ENCODE measurements at places on chromosomes 2 and 18. TPM values are rescaled to one million over a fixed set of nuclear protein-coding genes. Genes with fewer than 3 reads are reported as not detected.

The NEB gene
- total RNA-seq = 0.24 TPM

The CTAGE1 gene
- 0.02 TPM for total RNA-seq

The ERMN gene
- not detected for total RNA-seq

The ZNF804A gene
- 0.06 TPM for total RNA-seq

The MYL12B gene
- total RNA-seq = 475 TPM

The PMAIP1 gene
- total RNA-seq = 2.1 TPM

The VWC2L gene
- total RNA-seq = not detected

The MATN3 gene
- 19.2 TPM for total RNA-seq

The REG3A gene
- not detected for total RNA-seq

The LOXL3 gene
- total RNA-seq = 0.39 TPM

The MC4R gene
- not detected for total RNA-seq

The SERPINB5 gene
- total RNA-seq = not detected

- H3K4me3 ChIP-seq = no peak overlapping the region
- H3K4me1 ChIP-seq = peaks cover 40% of the 10 kb centered on the region
- H3K27ac ChIP-seq = peak overlapping the region; percentile 12
These were observed 5.4 kb upstream of the CRYGC start for GRCh38 chr2:208134928-208135586.

GRCh38 chr2:53058526-53058925 is 709.1 kb upstream of the CHAC2 start:
- no peak overlapping the region for H3K27ac ChIP-seq
- DNase-seq = no peak
- no peaks in the 10 kb centered on the region for H3K27me3 ChIP-seq
- no peaks in the 10 kb centered on the region for H3K4me1 ChIP-seq
- no peaks in the 10 kb centered on the region for H3K36me3 ChIP-seq

GRCh38 chr18:47174545-47175116 is 1.5 kb downstream of the IER3IP1 start:
- H3K27me3 ChIP-seq = 0 out of 3 replicates have a peak, but pooled peaks cover 2% of the 10 kb centered on the region
- peak overlapping the region; percentile 85 for H3K4me3 ChIP-seq
- peaks cover 30% of the 10 kb centered on the region for H3K4me1 ChIP-seq
- H3K36me3 ChIP-seq = peaks cover 1% of the 10 kb centered on the region

DNA sequence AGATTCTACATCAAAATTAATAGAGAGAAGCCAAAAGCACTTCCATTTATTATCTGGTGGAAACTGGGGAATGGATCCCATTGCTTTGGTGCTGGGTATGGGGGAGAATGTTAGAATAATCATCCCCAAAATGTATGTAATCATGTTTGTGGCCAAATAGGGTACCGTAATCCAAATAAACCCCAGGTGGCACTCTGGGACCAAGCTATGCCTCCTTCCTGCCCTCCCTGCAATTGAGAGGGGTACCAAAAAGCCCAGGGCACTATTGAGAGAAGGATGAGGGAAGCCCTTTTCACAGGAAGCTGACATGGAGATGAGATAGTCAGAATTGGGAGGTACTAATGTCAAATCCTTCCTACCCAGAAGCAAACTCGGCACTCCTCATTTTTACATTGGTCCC is 85.7 kb upstream of the NRP2 start:
- DNase-seq = no peak
- H3K36me3 ChIP-seq = no peaks in the 10 kb centered on the region
- H3K4me1 ChIP-seq = no peaks in the 10 kb centered on the region
- no peaks in the 10 kb centered on the region for H3K27me3 ChIP-seq

DNA sequence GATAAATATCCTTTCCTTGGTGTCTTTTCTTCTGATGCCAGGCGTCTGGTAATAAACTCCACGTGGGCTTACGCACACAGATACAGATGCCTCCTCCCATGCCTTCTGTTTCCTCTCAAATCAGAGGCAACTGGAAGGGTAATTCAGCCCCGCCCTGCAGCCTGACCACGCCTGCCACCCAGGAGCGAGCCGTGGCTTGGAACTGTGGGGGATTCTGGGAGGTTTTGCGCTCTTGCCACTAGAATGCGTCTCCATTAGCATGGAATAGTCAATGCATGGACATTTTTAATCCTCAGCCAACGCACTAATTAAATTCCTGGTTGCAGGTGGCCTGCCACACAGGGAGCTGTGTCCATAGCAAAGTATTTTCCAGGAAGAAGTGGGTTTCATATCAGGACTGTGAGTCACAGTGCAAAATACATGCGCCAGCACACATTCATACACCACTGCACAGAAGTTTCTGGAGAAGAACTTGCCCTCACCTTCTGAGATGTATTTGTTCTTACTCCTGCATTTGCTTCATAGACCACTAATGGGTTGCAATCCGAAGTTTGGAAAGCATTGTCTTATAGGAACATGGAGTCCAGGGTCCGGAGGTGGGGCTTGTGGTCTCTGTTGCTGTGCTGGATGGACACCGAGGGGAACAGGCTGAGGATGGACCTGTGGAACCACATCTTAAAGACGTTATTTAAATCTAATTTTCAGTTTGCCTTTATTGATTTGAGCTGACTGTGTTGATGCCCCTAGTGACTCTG is 151.4 kb downstream of the LDLRAD4 start:
- no peak overlapping the region for H3K4me3 ChIP-seq
- DNase-seq = no peak
- H3K27me3 ChIP-seq = no peaks in the 10 kb centered on the region
- H3K36me3 ChIP-seq = no peaks in the 10 kb centered on the region
- H3K4me1 ChIP-seq = peaks cover 15% of the 10 kb centered on the region

DNA sequence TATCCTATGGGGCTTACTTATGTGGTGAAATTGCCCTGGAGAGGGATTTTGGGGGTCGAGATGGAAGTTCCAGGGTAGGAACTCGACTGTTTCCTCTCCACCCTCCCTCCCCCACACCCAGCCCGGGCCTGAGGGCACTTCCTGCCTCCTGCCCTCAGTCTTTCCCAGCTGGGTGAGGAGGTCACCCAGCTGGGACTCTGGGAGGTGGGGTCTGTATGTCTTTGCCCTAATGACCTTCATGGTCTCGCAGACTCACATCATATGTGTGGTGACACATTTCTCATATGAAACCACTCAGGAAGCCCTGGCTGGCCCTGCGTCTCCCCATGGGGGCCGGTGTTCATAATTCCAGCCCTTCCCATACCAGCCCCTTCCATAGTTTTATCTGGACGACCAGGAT is 12.4 kb downstream of the ATOH8 start:
- no peak for DNase-seq
- no peak overlapping the region for H3K4me3 ChIP-seq
- H3K27me3 ChIP-seq = no peaks in the 10 kb centered on the region
- H3K4me1 ChIP-seq = peaks cover 62% of the 10 kb centered on the region
- H3K36me3 ChIP-seq = no peaks in the 10 kb centered on the region
- no peak overlapping the region for H3K27ac ChIP-seq

DNA sequence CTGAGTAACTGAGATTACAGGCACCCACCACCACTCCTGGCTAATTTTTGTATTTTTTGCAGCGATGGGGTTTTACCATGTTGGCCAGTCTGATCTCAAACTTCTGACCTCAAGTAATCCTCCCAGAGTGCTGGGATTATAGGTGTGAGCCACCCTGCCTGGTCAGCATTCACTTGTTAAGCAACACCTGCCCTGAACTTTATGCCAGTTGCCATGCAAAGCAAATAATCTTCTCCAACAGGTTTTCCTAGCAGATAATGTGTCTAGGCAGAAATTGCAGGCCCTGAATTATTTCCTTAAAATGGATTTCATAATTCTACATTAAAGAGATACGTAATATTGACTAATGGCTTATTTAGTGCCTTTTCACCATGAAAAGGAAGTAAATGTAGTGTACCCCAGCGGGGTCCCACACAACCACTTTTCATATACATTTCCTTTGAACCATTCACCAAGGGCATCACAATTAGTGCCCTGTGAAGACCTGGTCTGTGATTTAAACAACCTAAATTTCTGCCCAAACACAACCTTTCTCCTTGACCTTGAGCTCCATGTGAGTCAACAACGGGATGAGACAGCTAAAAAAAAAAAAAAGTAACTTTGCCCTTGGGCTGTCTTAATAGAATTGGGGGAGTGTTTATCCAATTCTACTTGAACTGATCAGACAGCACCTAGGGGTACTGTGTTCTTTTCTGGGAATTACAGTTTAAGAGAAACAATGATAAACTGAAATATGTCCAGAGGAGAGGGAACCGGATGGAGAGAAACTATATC is 41.6 kb downstream of the EEF1B2 start:
- H3K27ac ChIP-seq = no peak overlapping the region
- H3K4me1 ChIP-seq = peaks cover 7% of the 10 kb centered on the region
- peaks cover 21% of the 10 kb centered on the region for H3K27me3 ChIP-seq
- DNase-seq = no peak

DNA sequence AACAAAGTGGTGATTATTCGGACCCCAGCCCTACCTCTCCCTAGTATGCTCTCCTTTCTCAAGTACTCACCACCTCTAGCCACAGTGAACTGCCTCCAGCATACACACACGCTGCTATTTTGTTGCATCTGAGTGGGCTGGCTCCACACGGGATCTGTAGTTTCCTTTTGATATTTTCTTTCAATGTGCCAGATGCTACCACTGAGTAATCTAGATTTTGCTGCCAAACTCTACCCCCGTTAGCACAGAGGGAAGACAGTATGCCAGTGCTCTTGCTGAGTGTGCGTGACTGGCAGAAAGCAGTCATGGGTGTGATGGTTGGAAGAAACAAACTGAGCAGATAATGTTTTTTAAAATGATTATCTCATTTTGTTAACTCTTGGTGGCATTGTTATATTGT is 11.6 kb downstream of the CFLAR start:
- DNase-seq = no peak
- H3K4me1 ChIP-seq = peaks cover 70% of the 10 kb centered on the region
- no peak overlapping the region for H3K4me3 ChIP-seq
- no peaks in the 10 kb centered on the region for H3K27me3 ChIP-seq

DNA sequence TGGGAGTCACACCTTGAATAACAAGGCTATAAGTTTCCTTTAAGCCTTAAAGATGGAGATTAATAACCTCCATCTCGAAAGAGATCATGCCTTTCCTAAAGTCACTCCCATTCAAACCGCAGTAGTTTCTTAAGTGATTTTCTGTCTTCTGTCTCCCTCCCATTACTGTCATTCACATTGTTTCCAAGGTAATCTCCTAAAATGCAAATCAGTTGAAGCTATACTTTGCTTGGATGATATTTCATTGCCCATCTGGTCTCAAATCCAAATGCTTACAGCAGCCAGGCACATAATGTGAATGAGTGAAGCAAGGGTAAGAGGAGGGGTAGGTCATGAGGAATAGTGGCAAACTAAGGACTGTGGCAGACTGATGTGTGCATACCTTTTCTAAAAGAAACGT is 116.4 kb downstream of the CCDC141 start:
- H3K4me1 ChIP-seq = no peaks in the 10 kb centered on the region
- H3K4me3 ChIP-seq = no peak overlapping the region
- no peak for DNase-seq
- no peaks in the 10 kb centered on the region for H3K27me3 ChIP-seq

GRCh38 chr18:25373432-25374179 is 21.6 kb upstream of the ZNF521 start:
- H3K27ac ChIP-seq = no peak overlapping the region
- no peak overlapping the region for H3K4me3 ChIP-seq
- DNase-seq = no peak
- no peaks in the 10 kb centered on the region for H3K36me3 ChIP-seq

DNA sequence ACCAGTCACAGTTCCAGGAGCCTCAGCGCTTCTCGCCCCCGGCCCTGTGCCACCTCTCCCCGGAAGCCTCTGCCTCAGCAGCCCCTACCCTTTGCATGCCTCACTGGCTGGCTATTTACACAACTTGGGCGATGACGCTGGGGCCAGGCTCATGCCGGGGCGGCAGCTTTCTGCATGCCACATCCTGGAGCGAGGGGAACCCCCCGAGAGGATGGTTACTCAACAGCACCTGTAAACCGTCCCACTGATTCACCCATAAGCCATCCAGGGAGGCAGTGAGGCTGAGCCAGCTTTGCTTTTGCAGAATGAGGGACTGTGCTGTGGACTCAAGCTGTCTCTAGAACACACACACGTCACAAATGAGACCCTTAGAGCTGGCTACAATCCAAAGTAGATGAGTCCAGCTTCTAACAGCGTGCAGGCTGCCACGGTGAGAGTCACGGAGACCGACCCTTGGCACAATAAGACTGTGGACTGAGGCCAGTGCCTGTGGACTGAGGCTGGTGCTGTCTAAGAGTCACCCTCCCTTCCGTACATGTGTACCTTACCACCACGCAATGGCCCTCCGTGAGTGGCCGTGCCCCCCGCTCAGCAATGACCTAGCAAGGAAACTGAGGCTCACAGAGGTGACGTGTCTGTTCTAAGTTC is 45.6 kb upstream of the ODC1 start:
- H3K4me1 ChIP-seq = peaks cover 36% of the 10 kb centered on the region
- peaks cover 23% of the 10 kb centered on the region for H3K27me3 ChIP-seq
- no peak overlapping the region for H3K4me3 ChIP-seq
- DNase-seq = peak; percentile 68
- no peak overlapping the region for H3K27ac ChIP-seq
- H3K36me3 ChIP-seq = no peaks in the 10 kb centered on the region

- peaks cover 83% of the 10 kb centered on the region for H3K27me3 ChIP-seq
- peaks cover 9% of the 10 kb centered on the region for H3K4me1 ChIP-seq
- no peaks in the 10 kb centered on the region for H3K36me3 ChIP-seq
- DNase-seq = no peak
- H3K27ac ChIP-seq = no peak overlapping the region
These were observed 84.7 kb downstream of the GLI2 start for GRCh38 chr2:120820263-120820952.

DNA sequence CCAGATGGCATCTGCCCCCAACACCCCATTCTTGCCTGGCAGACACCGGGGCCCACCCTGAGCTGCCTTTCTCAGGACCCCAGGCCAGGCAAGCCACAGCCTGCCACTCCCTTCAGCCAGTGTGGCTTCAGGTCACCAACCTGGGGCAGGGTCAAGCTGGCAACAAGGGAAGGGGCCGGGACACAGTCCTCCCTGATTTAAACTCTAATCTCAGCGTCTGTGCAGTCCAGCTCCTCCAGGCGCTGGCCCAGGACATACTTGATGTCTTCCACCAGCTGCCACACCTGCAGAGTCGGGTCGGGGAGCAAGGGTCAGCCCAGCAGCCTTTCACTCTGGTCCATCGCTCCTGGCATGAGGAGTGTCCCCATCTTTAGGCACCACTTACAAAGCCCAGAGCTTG is 29.0 kb upstream of the ALPP start:
- H3K27ac ChIP-seq = no peak overlapping the region
- no peak overlapping the region for H3K4me3 ChIP-seq
- H3K4me1 ChIP-seq = peaks cover 10% of the 10 kb centered on the region
- no peak for DNase-seq
- H3K36me3 ChIP-seq = no peaks in the 10 kb centered on the region
- peaks cover 18% of the 10 kb centered on the region for H3K27me3 ChIP-seq

- no peaks in the 10 kb centered on the region for H3K4me1 ChIP-seq
- no peak for DNase-seq
- H3K27me3 ChIP-seq = no peaks in the 10 kb centered on the region
- H3K27ac ChIP-seq = no peak overlapping the region
These were observed 52.7 kb downstream of the FHOD3 start for GRCh38 chr18:36350251-36350651.

GRCh38 chr2:65845442-65846182 is 413.2 kb upstream of the SPRED2 start:
- no peak for DNase-seq
- no peak overlapping the region for H3K27ac ChIP-seq

- no peaks in the 10 kb centered on the region for H3K36me3 ChIP-seq
- H3K27me3 ChIP-seq = peaks cover 14% of the 10 kb centered on the region
- no peaks in the 10 kb centered on the region for H3K4me1 ChIP-seq
- H3K4me3 ChIP-seq = no peak overlapping the region
These were observed 33.9 kb downstream of the PAX3 start for GRCh38 chr2:222264791-222265320.
